NCI-H187 treated with DMSO at 0.1 percent for 48 hours (cell line): ENCODE measurements at places on chromosomes 16 and 17.

- DNase-seq, result no peak
Measured at GRCh38 chr17:14489986-14490385, 189.1 kb downstream of the HS3ST3B1 start.

- no peak for DNase-seq
Measured at GRCh38 chr16:1642148-1642547, 30.0 kb downstream of the CRAMP1 start.

- no peak for DNase-seq
Measured at GRCh38 chr17:1082579-1082978, 85.7 kb downstream of the TIMM22 start.

GRCh38 chr16:85166699-85167588 is 54.7 kb upstream of the CIBAR2 start:
- DNase-seq, result no peak

DNA sequence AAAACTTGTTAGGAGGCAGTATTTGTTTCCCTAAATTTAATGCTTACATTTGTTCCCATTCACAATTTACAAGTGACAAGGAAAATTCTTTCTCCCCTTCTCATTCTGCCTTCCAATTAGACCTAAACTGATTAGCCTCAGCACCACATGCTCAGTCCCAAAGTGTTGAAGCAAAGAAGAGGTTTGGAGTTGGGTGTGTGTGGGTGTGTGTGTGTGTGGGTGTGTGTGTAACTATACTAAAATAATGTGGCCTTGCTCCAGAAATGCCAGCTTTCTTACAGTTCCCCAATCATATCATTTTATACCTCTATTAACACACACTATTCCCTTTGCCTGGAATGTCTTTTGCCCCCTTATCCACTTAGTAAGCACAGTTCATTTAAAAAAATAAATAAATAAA is 6.9 kb upstream of the UTP6 start:
- no peak for DNase-seq

DNA sequence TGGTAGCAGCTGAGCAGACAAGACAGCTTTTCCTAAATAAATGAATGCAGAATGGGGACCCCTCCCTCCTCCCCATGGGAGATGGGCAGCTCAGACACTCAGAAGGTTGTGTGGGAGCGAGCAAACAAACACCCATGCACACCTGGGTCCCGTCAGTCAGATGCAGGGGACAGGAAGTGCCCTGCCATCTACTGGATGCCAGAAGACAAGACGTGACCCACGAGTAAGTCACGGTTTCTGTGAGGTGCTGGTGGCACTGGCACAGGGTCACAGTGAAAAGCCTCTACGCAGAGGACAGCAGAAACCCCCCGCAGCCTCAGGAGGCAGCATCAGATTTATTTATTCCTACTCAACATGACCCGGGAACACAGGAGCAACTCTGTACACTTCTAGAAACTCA is 8.4 kb downstream of the HBQ1 start:
- no peak for DNase-seq

DNA sequence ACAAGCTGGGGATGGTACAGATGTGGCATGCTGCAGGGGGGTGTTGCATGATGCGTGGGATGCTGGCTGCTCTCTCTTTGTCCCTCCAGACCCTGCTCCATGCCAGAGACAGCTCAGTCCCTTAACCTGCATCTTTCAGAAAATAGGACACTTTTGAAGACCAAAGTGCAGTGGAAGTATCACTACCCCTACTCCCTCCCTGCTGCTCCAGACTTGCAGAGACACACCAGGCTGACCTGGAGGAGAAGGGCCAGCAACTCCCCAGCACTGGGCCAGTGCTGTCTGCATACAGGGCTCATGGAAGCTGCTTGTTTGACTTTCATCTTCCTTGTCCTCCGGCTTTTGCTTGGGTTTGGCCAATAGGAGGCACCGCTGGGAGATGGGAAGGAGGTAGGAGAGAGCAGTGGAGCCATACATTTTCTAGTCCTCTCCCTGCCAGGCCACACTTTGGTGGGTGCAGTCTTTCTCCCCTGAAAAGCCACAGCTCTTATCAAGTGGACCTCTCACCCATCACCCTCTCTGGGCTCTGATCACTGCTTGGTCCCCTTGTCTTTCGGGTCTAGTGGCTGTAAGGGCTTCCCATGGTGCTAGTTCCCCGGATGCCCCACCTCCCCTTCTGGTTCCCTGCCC is 46.1 kb upstream of the NKD1 start:
- DNase-seq, result no peak

GRCh38 chr16:85205747-85206471 is 93.6 kb upstream of the CIBAR2 start:
- no peak for DNase-seq

- DNase-seq, result no peak
Measured at GRCh38 chr16:149024-149660, 3.3 kb upstream of the HBZ start.

- DNase-seq, result no peak
Measured at GRCh38 chr16:14499110-14499509, 130.9 kb downstream of the PARN start.
